NCI-H510A treated with DMSO at 0.1 percent for 48 hours (cell line): ENCODE measurements at places on chromosomes 1 and 21.

DNA sequence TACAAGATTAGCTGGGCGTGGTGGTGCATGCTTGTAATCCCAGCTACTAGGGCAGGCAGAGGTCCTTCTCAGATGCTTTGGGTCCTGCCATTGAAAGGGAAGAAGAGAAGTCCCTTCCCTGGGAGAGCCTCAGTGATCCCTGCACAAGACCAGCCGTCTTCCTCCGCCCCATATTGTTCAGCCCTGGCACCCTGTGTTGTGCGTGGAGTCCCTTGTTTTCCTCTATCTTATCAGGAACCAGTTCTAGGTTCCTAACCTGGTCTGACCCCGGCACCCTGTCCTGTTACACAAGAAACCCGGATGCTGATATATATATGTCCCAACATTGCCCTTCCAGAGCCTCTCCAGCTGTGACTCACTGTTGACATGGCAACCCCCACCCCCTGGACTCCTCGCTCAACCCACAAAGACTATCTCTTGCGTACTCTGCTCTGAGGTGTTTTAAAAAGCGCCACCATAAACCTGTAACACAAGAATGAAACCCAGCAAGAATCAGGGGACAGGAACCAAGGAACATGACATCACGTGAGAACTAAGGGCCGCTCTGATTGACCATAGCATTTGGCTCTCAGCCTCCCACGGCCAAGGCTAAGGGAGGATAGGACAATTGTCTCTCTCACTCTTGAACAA lies 4.8 kb downstream of the MX2 start:
- peak; percentile 25 for DNase-seq

DNA sequence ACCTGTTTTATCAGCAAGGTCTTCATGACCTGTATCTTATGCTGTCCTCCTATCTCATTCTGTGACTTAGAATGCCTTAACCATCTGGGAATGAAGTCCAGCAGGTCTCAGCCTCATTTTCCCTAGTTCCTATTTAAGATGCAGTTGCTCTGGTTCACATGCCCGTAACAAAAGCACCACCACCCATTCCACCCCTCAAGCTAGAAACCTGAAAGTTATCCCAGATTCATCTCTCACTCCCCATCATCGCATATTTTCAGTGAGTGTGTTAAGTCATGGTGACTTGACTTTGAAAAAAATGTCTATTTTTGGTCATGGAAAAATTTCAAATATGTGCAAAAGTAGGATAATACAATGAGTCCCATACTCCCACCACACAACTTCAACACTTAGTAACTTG lies 11.7 kb downstream of the HMGN2 start:
- DNase-seq, result no peak

DNA sequence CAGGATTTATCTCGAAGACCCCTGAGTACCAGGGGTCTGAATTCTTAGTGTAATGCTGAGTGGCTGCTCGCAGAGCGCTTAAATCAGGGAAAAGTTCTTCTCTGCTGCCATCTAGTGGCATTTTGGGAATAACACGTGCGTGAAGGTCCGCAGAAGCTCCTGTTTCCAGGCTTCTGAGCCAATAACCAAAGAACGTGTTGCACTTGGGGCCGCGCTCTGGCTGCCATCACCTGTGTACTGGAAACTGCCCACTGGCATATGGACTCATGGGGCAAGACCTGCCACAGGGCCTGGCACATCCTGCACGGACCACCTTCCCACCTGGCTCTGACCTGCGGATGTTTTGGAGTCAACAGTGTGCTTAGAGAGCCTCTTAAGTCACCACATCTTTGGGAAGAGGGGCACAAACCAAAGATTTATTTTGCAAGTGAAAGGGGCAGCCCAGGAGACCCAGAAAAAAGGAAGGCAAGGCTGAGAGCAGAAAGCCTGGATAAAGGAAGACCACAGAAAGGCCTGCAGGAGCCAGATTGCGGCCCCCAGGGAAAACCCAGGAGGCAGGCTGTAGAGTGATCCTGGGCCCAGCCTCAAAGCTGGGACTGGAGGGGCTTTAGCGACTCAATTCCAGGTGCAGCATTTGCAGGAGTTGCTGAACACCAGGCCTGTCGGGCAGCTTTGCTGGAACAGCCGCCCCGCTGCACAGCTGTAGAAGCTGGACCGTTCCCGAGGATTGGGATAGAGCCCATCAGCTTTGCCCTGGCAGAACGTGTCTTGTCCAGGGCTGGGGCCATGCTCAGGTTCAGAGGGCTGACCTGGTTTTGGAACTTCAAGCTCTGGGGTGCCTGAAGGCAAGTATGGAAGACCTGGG lies 13.0 kb downstream of the CHIT1 start:
- peak; percentile 84 for DNase-seq

DNA sequence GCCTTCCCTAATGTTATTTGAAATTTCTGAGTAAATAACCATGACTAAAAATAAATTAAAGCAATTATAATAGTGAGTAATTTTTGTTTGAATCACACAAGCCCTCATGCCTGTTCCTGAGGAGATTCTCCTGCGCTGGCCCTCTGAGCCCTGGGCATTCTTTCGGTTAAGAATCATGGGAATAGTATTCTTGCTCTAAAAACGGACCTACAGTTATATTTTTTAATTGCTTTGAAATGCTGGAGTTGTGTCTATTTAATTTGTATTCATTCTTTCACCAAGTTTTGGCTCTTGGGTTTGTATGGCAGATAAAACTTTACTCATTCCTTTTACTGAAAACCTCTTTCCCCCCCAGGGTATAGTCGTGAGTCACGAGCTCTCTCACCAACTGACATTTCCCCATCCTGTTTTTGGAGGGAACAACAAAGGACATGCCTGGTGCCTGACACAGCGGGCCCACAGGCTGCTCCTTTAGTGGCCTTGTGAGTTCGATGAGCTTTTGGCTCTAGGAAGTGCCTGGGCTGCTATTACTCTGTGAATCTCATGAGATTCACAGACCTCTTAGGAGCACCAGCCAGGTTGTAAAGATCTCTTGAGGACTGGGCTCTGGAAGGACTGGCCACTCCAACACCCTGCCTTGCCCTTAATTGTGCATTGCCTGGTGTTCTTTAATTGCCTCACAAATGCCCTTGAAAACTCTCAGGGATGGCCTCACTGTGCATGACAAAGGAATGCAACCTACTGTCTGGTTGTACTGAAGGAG lies 58.6 kb downstream of the DDR2 start:
- DNase-seq, result no peak

- no peak for DNase-seq
Measured at GRCh38 chr21:44893948-44894656, 20.6 kb upstream of the PTTG1IP start.

GRCh38 chr1:1752190-1752589 lies 26.1 kb downstream of the NADK start:
- no peak for DNase-seq

DNA sequence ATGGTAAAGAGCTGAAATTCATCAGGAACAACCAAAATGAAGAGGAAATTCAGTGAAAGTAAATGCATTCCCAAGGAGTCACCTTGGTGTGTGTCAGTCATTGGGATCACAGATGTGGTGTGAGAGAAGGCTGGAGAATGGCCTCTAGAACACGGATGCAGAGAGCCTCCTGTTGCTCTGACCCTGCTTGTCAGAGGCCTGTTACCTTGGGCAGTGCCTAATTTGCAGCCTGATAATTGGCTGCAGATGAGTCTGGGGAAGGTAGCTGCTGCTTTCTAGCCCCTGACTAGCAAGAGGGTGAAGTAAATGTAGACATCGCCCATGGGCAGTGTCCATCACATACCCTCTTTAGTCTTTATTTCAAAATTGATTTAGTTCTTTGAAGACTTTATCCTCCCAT lies 3.3 kb downstream of the GCSAML start:
- no peak for DNase-seq

DNA sequence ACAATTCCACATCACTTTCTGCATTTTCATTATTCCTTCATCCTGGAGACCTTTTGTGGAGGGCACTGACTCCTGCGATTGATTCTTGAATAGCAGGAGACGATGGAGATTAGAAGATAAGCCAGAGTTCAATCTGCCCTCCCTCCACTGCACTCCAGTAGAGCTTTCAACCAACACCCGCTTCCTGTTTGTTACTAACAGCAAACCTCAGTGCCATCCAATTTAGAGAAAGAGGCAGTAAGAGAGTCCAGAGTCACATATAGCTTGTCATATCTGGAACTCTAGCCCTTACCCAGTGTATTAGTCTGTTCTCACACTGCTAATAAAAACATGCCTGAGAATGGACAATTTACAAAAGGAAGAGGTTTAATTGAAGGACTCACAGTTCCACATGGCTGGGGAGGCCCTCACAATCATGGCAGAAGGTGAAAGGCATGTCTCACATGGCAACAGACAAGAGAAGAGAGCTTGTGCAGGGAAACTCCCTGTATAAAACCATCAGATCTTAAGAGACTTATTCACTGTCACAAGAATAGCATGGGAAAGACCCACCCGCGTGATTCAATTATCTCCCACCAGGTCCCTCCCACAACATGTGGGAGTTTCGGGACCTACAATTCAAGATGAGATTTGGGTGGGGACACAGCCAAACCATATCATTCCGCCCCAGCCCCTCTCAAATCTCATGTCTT lies 55.9 kb downstream of the PCBP3 start:
- DNase-seq, result no peak

DNA sequence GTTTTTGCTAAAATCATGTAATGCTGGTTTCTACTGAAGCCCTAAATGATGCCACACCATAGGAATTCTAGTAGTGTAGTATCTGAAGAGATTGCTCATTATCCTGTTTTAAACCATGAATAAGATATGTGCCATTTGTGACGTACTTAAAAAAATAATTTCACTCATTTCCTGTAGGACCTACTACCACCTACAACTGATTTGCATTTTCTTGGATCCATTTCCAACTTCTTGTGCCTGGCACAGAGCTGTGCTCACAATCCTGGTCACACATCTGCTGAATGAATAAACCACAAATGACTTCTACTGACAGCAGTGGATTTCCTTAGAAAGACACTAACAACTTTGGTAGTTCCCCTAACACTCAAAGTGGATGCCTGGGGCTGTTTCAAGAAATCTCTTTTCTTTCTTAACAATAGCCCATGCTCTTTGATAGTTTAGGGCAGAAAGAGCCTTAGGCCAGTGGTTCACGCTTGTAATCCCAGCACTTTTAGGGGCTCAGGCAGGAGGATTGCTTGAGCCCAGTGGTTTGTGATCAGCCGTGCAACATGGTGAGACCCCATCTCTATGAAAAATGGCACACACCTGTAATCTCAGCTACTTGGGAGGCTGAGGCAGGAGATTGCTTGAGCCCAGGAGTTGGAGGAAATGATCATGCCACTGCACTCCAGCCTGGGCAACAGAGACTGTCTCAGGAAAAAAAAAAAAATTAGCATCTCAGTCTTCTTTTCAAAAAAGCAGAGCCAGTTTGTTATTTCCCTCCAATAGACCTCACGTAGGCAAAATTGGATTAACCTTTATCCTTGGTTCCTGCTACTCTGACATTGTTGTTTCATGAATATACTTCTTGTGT lies 13.0 kb upstream of the BATF3 start:
- no peak for DNase-seq

- no peak for DNase-seq
Measured at GRCh38 chr1:84379917-84380180, 18.4 kb upstream of the DNASE2B start.

- DNase-seq, result no peak
Measured at GRCh38 chr1:2379733-2380404, 11.5 kb downstream of the MORN1 start.

GRCh38 chr1:18200918-18201317 lies 93.3 kb downstream of the IGSF21 start:
- DNase-seq, result no peak

DNA sequence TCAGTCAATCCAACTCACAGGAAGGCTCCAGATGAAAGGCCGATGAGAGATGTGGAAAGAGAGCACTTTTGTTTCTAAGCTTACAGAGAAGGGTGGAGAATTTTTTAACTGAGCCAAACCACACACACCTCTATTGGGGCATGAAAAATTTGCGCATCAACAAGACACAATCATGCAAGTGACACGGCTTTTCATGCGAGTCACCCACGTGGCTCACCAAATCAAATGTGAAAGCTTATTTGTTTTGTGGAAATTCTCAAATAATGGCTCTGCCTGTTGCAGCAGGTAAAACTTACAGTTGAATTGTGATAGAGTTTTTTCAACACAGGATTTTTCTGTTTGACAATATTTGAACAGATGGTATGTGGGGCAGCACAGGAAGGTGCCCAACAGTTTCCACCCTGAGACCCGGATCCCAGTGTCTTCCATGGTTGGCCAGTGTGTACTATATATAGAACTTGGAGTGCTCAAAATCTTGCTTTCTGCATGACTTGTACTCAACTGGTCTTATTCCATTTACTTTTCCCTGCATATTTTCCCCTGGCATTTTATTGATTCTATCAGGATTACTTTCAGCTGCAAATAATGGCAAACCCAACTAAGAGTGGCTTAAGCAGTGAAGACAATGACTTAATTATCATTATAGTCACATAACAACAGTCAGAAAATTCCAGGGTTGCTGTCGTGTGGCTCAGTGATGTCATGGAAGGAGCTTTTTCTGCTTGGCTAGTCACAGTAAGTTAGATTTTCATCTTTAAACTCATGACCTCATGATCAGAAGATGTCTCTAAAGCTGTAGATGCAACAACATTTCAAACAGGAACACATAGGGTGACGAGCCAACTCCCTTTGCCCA lies 90.6 kb upstream of the SIM2 start:
- no peak for DNase-seq

- DNase-seq, result no peak
Measured at GRCh38 chr1:41827991-41828570, 90.6 kb downstream of the HIVEP3 start.

- DNase-seq, result no peak
Measured at GRCh38 chr1:209648346-209648745, 3.9 kb downstream of the LAMB3 start.

GRCh38 chr1:204032642-204033235 lies 40.2 kb upstream of the SOX13 start:
- no peak for DNase-seq

- DNase-seq, result peak; percentile 2
Measured at GRCh38 chr1:241985787-241986186, 13.1 kb downstream of the MAP1LC3C start.

- no peak for DNase-seq
Measured at GRCh38 chr1:161702250-161702649, 4.8 kb upstream of the FCRLA start.

GRCh38 chr1:178713259-178713658 lies 11.8 kb upstream of the RALGPS2 start:
- DNase-seq, result no peak

DNA sequence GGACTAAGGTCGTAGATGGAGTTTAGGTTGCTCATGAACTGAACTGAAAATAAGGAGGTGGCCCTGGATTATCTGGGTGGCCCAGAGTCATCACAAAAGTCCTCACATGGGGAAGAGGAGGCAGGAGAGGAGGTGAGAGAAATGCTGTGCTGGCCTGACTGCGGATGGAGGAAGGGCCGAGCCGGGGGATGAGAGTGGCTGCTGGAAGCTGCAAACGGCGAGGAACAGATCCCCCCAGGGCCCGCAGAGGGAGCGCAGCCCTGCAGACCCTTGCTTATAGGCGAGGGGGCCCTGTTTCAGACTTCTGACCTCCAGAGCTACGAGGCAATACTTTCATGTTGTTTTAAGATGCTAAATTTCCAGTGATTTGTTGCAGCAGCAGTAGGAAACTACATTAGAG lies 102.7 kb upstream of the C1orf174 start:
- no peak for DNase-seq
